Ovary (tissue), 10 donors: ENCODE measurements at places on chromosomes 7 and 10. TPM values are rescaled to one million over a fixed set of nuclear protein-coding genes. Genes with fewer than 3 reads are reported as not detected.

AKR1C2 gene
- total RNA-seq = 2.0 TPM

GRCh38 chr10:113445736-113446135 is 107.1 kb upstream of the HABP2 start:
- DNase-seq = no peak
- H3K27ac ChIP-seq = no peak overlapping the region
- no peaks in the 10 kb centered on the region for H3K36me3 ChIP-seq

DNA sequence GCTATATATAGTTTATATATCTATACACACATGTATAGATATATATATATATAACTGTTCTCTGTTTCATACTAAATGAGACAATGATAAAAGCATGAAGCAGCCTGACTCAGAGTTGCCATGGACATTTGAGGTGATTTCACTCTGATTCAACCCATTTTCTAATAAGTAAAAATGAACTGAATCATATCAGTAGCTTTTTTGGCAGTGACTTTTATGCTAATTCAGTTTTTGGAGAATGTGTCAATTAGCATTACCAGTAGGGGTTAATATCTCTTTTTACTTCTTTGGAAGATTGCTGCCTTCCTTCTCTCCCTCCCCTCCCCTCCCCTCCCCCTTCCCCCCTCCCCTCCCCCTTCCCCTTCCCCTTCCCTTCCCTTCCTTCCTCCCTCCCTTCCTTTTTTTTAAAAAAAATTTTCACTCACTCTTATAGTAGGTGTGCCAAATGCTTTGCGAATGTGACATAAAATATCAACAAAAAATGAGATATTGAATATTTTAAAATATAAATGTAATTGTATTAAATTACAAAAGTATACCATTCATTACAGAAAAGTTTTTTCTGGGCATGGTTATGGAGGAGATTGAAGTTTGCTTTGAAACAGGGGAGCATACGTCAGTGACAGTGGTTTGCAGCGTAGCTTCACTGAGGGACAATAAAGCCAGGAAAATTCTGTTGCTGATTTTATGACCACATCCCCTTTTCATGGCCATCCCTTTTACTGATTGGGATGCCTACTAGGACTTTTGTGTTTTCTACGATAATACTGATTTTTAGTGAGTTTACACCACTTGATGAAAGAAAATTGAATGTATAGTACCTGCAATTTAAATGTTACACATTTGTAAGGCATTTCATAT is 64.0 kb upstream of the KLF6 start:
- H3K27me3 ChIP-seq = no peaks in the 10 kb centered on the region
- no peak overlapping the region for H3K27ac ChIP-seq
- no peaks in the 10 kb centered on the region for H3K36me3 ChIP-seq
- H3K4me1 ChIP-seq = peaks cover 5% of the 10 kb centered on the region

DNA sequence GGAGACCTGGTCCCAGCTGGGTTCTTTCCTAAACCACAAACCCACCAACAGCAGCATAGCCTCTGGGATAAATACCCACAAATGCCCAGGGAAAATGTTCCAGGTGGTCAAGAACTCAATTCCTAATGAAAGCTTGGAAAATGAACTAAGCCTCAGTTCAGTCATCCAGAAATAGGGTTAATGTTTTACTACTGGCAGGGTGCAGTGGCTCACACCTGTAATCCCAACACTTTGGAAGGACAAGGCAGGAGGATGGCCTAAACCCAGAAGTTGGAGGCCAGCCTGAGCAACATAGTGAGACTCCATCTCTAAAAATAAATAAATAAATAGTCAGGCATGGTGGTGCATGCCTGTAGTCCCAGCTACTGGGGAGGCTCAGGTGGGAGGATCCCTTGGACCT is 82.2 kb downstream of the SVOPL start:
- H3K4me3 ChIP-seq = no peak overlapping the region
- no peaks in the 10 kb centered on the region for H3K36me3 ChIP-seq
- no peak overlapping the region for H3K27ac ChIP-seq
- DNase-seq = no peak

DNA sequence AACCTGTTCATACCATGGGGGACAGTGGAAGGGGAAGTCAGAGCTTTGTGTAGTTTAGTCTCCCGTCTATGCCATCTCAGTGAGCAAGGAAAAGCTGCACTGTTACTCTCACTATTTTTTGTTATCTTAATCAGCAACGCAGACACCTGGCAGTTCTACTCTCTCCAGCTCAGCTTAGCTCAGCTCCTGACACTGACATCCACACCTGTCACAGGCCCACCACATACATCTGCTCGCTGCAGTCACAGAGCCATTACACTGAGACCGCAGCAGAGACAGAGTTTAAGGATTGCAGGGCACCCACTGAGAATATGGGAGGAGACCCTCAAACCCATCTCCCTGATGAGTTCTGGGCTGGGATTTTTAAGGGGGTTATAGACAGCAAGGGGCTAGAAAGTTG is 257.3 kb upstream of the AKR1E2 start:
- no peak for DNase-seq
- H3K27me3 ChIP-seq = no peaks in the 10 kb centered on the region
- no peaks in the 10 kb centered on the region for H3K4me1 ChIP-seq
- H3K36me3 ChIP-seq = no peaks in the 10 kb centered on the region

DNA sequence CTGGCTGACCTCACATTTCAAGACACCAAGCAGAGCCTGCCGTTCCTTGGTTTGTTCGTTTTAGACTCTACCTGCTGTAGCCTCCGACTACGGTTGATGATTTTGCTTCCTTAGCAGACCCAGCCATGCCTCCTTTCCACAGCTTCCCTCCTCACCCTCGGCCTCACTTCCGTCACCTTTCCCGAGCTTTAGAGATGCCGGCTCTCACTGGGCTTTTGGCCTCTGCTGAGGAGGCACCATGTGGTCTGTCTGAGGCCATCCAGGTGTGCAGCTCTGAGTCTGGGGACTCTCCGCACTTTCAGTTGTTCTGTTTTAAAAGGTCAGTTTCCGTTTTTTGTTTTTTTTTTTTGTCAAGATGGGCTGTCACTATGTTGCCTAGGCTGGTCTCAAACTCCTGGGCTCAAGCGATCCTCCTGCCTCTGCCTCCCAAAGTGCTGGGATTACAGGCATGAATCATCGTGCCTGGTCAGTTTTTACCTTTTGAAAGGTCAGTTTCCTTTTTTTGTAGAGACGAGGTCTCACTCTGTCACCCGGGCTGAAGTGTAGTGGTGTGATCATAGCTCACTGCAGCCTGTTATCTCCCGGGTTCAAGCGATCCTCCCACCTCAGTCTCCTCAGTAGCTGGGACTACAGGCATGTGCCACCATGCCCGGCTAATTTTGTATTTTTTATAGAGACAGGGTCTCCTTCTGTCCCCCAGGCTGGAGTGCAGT is 11.7 kb downstream of the ORAI2 start:
- no peak for DNase-seq
- no peak overlapping the region for H3K27ac ChIP-seq
- H3K36me3 ChIP-seq = no peaks in the 10 kb centered on the region
- no peaks in the 10 kb centered on the region for H3K27me3 ChIP-seq
